ENCODE measurements at places on chromosomes 5 and 9.

DNA sequence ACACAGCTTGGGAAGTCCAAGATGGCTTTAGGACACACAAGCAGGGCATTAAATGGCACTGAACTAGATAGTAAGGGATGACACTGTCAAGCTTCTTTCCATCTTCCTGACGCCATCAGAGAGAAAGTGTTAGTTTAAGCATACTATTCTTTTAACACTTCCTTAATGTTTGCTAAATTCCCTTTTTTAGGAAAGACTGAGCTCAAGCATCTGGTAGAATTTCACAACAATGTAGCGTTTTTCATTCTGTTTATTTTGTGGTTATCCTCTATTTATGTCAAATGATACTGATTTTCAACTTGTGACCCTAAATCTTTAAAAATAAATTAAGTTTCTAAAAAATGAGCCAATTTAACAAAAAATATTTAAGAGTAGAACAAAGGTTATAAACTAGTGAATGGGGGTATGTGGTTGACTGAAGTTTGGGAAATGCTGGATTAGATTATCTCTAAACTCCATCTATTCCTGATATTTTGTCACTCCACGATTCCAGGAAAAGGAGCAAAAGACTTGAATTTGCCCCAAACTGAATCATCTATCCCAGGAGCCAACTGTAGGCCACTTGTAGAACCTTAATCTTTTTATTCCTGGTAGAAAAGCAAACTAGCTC, 147.4 kb upstream of the KLF9 start:
- no peak for DNase-seq

DNA sequence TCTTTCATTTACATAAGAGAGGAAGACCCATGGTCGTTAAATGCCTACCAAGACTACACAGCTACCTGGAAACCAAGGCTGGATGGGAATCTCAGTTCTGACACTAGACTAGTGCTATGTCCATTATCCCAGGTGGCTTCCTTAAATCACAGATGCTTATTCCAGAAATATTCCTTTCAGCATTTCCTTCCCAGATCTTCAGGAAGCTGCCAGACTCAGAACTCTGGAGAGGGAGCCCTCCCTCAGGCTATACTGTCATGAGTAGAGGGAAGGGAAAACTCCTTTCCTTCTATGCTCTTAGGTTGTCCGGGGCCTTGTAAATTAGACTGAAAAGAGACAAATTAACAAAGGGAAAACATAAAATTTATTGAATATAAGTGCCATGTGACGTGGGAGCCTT, 20.8 kb downstream of the FREM1 start:
- no peak for DNase-seq

GRCh38 chr5:73095564-73096238, 24.7 kb upstream of the TMEM171 start:
- no peak for DNase-seq

DNA sequence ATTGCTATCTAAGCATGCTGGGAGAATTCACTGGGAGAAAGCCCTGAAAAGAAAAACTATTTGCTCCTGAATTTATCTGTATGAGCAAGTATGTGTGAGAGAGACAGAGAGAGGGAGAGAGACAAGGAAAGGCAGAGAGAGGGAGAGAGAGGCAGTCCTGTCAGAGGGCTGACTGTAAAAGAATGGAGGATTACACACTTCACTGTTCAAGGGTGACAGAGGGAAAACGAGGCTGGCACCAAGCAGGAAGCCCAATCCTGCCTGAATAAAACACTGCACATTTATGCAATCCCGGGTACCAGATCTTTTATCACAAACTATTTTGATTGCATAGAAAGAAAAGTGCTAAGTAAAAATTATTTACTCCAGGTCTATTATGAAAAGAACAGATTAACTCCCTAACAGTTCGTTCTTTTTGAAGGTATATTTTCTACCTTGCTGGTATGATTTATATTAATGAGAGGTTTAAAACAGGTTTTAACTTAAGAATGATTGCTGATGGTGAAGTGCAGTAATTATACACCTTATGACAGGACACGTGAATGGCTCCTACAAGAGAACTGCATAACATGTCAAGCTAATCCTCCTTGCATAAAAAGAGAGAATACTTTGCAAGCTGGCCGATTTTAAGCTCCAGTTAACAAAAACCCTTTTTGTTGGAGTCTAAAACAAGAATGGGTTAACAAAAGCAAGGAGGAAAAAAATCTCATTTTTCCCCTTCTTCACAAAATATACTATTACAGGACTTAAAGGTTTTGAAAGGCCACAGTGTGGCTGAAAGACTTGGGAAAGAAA, 82.5 kb downstream of the NFIB start:
- no peak for DNase-seq

- DNase-seq = no peak
Measured at GRCh38 chr5:111703662-111704061, 53.3 kb downstream of the NREP start.

DNA sequence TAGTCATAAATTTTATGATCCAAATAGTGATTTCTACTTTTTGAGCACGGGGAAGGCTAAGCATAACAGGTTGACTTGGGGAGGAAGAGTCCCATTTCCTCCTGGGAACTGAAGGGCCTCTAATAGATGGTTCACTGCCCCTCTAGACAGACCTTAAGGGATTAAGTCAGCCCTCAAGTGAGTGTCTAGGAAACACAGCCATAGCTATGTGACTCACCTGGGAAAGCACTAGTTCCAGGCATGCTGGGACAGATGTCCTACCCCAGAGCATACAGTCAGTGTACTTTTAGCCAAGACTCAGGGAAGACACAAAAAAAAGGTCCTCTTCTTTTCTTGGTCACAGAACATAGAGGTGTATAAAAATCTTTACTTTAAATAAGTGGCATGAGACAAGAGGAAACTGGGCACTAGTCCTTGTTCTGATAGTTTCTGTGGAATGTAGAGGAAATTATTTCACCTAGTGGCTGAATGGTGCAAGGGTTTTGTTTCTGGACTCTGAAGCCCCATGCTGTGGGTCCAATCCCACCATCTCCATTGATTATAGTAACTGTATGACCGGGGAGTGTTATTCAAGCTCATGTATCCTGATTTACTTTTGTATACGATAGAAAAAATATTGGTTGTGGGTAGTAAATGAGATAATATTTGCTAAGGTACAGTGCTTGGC, 86.0 kb downstream of the NREP start:
- no peak for DNase-seq

DNA sequence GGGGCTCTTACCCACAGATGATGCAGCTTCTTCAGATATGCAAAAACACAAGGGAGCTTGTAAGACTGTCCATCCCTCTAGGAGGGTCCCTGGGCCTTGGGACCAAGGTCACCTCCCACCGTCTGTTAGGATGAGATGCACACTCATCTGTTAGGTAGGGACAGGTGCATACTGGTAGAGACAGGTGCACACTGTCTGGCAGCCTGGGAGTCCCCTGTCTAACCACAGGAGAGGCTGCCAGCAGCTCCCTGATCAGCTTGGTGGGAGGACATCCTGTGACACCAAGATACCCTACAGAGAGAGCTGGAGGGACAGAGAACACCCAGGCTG, 13.2 kb downstream of the TSPAN17 start:
- no peak for DNase-seq

GRCh38 chr5:147084702-147085101, 150.1 kb upstream of the STK32A start:
- DNase-seq = no peak

- peak; percentile 26 for DNase-seq
Measured at GRCh38 chr5:128538250-128539037, 399 bp upstream of the FBN2 start.

- no peak for DNase-seq
Measured at GRCh38 chr9:113887436-113887835, 11.3 kb downstream of the ZNF618 start.

DNA sequence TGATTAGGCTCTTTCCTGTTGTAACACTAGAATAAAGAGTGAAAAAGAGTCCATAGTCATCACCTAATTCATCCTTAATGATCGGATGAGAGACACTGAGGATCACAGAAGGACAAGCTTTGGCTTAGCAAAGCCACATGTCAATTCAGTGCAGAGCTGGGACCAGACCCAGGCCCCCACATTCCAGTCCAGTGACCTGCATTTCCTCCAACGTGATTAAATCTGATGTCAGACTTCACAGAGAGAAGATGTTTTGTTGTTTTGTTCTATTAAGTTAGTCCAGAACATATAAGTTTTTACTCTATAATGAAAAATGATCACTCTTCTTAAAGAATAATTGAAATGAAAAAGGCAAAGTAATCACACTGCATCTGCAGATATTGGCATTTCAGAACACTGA, 377.9 kb upstream of the PAPPA start:
- peak; percentile 16 for DNase-seq

GRCh38 chr5:158486566-158486965, 613.1 kb downstream of the EBF1 start:
- no peak for DNase-seq

- DNase-seq = no peak
Measured at GRCh38 chr5:76524101-76524835, 98.9 kb downstream of the F2RL2 start.

DNA sequence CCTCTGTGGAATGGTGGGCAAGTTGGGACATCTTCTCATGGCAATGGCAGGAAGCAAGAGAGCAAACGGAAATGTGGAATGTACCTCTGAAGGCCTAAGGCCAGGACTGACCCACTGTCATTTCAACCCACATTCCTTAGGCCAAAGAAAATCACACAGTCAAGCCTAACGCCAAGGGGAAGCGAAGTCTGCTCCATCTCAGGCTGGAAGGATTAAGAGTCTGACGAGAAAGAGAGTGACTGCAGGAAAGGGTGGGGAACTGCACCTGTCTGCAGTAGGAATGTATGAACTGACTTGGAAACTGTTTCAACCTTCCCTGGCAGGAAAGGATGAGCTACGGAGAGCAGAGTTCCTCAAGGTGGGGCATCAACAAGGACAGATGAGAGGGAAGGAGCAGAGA, 90.2 kb upstream of the TAS2R1 start:
- no peak for DNase-seq

DNA sequence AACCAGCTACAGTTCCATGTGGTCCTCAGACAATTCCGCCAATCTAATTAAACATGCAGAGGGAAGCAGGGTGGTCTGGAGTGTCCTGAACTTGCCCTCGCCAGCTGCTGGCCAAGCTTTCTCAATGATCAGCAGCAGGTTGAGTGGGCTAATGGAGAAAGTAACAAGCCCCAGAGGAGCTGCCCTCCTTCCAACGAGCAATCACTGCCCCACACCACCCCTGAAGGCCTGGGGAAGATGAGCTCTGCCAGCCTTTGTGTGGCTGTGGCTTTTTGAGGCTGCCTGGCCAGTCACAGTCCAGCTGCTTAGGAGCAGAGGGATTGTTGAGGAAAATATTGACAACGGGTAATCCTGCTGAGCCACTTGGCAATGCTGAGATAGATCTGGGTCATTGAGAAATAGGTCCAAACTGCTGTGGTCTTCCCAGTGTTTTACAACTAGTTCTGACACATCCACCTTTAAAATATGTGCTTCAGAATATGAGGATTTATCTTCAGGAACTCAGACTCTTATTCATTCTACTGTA, 107.3 kb downstream of the CD180 start:
- DNase-seq = peak; percentile 36

- peak; percentile 65 for DNase-seq
Measured at GRCh38 chr9:93468763-93469456, 15.5 kb upstream of the FAM120AOS start.

DNA sequence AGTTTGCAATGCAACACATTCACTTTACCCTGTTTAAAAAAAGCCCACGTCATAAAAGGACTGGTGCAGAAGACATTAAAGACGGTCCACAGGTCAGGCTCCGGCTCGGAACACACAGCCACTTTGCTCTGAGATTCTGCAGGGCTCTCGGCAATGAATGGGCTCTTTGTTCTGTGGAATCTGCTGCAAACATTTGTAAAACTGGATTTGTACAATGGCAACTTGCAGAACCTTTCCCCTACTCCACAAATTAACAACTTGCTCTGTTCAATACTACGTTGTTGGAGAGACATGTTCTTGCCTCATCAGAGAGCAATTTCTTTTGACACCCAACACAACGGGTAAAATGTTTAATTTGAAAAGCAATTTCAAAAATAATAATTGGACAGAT, 13.0 kb upstream of the NR5A1 start:
- DNase-seq = no peak

GRCh38 chr5:57034201-57034916, 82.4 kb upstream of the MIER3 start:
- no peak for DNase-seq

DNA sequence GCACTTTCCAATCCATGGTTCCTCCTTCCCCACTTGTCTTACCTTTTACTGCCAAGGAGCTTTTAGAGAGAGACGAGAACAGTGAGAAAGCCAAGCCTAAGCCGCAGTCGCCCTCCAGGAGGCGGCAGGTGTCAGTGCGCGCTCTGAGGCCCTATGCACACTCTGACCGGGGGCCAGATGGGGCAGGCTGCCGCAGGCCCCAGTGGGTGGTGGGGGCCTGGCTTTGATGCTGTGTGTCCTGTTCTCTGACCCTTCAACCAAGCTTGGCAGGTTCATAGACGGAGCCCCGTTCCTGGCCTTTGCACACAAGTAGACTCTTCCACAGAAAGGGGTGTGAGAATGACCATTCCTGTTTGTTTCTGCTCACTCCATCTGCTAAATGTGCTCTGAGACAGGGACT, 77.3 kb downstream of the WNK2 start:
- peak; percentile 7 for DNase-seq

DNA sequence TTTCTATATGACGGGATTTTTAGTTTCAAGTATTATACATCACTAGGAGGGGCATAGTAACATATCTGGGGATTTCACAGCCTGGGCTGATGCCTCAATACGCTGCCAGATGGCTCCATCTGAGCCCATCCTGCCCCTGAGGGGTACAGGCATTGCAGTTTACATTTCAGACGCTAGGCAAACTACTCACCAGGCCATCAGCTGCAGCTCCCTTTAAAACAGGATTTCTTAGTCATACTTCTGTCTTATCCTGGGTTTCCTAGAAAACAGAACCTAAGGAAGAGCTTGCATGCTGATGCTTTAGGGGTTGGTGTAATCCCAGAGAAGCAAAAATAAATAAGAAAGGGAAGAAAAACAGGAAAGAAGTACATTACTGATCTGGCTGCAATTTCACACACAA, 372.8 kb upstream of the PIK3R1 start:
- DNase-seq = peak; percentile 14

DNA sequence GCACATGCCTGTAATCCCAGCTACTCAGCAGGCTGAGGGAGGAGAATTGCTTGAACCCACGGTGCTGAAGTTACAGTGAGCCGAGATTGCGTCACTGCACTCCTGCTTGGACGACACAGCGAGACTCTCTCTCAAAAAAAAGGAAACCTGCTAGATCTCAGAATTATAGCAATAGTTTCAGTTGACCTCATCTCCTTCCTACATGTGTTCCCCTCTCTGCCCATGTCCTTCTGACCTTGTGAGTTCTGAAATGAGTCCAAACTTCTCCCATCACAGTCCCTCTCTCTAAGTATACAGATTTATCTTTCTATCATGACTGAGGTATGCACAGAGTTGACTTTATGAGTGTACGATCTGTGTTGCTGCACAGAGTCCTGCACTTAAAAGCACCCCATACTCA, 44.6 kb upstream of the SHOC1 start:
- no peak for DNase-seq

- DNase-seq = no peak
Measured at GRCh38 chr9:32709871-32710270, 73.5 kb upstream of the TMEM215 start.

DNA sequence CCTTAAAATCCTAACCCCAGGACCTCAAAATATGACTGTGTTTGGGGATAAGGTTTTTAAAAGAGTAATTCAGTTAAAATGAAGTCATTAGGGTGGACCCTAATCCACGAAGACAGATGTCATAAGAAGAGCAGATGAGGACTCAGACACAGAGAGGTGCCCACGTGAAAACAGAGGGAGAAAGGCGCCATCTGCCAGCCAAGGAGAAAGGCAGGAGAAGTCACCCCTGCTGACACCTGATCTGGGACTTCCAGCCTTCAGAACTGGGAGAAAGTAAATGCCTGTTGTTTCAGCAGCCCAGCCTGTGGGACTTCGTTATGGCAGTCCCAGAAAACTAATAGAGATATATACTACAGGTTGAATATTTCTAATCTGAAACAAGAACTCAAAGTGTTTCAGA, 67.4 kb downstream of the ROR2 start:
- no peak for DNase-seq
